ENCODE measurements at places on chromosomes 3 and 15. TPM values are rescaled to one million over a fixed set of nuclear protein-coding genes. Genes with fewer than 3 reads are reported as not detected.

GRCh38 chr3:128348805-128349531 is 117.7 kb downstream of the DNAJB8 start:
- ATAC-seq = no peak

DNA sequence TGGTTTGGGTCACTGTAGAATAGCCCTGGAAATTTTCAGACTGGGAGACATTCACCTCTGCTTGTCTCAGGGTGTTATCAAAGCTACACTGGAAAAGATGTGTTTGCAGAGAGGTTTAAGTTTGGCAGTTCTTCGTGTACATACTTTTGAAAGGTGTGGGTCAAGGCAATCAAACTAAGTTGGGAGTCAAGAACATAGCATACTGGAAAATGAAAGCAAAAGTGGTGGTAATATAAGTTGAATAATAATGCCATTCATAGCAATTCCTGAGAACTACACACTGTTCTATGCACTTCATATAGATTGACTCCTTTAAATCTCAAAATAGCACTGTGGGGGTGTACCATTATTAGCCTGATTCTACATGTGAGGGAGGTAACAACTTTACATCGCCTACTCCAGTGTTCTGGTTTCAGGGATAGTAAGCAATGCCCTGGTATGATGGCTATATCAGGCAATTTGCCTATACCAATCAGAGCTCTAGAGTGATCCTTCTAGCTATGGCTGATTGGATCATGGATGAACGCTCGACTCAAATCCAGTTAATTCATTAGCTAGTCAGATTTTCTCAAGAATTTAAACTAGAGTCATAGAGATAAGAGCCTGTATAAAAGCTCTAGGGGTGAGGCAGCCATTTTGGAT is 44.6 kb upstream of the RASGRP1 start:
- no peak for ATAC-seq

DNA sequence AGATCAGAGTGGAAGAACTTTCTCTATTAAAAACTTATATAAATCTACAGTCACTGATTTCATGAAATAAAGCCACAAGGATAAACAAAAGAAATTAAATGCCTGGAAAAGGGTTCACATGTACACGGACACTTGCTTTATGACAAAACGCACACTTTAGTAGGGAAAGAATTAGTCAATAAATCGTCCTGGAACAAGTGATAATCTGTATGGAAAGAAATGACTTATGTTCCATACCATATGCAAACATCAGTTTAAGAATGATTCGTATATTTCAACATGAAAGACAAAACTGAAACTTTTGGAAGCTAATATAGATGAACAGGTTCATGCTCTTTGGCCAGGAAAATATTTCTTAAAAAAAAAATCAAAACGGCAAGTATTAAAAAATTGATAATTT is 40.2 kb downstream of the MEF2A start:
- no peak for ATAC-seq

- ATAC-seq = no peak
These were observed 31.1 kb downstream of the TPM1 start for GRCh38 chr15:63073497-63074172.

DNA sequence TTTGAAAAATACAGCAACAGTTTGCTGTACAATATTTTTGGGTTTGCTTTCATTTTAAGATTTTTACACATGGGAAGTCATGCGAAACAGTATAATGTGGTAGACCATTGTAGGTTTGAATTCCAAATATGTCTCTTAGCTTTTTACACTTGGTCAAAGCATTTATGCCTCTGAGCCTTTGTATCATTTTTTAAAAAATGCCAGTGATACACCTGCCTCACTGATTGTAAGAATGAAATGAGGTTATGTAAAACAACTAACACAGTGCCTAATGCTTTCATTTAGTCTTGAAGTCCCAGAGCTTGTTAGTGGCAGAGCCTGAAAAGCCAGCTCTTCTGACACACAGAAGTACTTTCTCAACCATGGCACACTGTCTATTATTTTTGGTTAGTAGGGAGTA is 202.0 kb downstream of the UBE2E2 start:
- ATAC-seq = peak; percentile 83

DNA sequence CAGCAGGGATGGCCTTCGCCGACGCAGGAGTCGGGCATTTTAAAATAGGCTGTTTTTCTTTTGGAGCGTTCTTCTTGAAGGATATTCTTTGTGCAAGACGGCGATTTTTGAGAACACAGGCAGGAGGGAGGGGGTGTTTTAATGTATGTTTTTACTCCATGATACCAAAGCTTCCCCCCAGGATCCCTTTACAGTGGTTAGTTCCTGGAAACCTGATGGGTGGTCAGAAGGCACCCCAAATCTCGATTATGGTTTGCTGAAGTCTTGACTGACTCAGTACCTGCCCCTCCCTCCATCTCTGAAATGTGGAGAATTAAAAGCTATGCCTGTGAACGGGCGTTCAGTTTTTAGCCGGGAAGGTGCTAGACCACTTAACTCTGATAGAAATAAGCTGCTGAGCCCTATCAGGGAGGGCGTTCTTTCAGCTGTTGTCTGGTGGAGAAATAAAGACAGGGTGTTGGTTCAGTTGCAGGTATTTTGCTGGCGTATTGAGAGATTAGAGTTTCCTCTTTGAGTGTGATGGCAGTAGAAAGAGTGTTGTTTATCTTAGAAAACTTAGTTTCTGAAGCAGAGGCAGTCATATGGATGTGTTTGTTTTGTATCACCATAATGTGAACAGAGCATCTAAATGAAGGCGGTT is 3.4 kb downstream of the IGF1R start:
- ATAC-seq = no peak

DNA sequence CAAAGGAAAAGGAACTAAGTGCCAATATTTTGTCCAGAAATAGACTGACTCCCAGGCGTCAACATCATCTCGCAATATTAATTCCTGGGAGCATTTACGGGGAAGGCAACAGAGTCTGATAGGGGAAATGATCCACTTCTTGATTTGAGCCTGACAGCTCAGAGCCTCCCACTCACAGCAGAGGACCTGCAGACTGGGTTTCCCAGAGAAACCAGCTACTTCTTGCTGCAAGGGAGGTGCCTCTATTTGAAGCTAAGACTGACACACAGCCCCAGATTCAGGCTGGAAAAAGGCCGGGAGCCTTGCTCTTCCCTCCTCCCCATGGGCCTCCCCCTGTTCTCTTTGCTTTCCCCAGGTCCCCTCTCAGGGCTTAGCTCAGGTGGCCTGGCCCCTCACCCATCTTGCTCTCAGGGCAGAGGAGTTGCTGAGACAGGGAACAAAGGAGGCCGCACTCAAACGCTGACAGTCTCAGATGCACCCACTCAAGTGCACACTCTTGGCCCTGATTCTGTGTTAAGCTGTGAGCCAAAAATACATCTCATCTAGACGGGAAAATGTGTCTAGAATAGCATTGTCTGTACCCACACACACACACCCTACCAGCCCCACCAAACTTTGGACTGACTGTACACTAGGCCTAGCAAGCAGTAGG is 49.8 kb upstream of the DCLK3 start:
- ATAC-seq = peak; percentile 17

The MAP6D1 gene
- 2.0 TPM for total RNA-seq

The NLGN1 gene
- 0.44 TPM for total RNA-seq

All from esophagus mucosa (tissue), 1 donor.